ENCODE measurements at places on chromosomes 6 and 20.

GRCh38 chr6:23547851-23548250 lies 578.2 kb upstream of the NRSN1 start:
- DNase-seq = no peak

DNA sequence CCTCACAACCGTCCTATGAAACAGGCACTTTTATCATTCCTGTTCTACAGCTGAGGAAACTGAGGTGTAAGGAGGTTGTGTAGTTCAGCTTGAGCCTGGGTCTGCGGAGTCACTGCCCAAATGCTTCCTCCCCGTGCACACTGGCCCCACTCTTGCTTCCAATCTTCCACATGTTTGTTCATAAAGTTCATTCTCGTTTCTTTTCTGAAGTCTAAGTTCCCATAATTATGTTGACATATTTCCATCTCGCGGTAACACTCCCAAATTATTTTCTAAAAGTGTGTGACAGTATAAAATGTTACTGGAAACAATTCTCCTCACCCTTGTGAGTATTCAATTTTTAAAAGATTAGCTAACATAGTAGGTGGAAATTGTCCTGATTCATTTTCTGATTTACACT lies 106.9 kb downstream of the SLC22A3 start:
- DNase-seq = no peak

DNA sequence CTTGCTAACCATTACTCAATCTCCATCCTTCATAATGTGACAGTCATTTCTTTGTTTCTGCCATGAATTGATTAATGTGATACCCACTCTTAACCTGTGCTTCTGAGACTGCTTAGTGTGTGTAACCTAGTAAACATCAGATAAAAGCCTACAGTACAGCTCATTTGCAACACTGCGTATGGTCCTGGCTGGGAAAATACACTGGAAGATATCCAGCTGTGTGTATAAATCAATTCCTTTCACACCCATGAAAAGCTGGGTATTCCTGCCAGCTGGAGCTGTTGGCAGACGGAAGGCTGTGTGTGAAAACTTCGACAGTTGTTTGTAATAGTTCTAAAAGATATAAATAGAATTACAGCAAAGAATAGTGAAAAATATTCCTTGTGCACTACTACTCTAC lies 509.2 kb downstream of the FRK start:
- DNase-seq = no peak

GRCh38 chr6:168147205-168147738 lies 68.3 kb upstream of the FRMD1 start:
- DNase-seq = no peak

- DNase-seq = no peak
Observed at GRCh38 chr6:124131259-124131658, 327.6 kb downstream of the NKAIN2 start.
